ENCODE measurements at places on chromosomes 12 and 14.

DNA sequence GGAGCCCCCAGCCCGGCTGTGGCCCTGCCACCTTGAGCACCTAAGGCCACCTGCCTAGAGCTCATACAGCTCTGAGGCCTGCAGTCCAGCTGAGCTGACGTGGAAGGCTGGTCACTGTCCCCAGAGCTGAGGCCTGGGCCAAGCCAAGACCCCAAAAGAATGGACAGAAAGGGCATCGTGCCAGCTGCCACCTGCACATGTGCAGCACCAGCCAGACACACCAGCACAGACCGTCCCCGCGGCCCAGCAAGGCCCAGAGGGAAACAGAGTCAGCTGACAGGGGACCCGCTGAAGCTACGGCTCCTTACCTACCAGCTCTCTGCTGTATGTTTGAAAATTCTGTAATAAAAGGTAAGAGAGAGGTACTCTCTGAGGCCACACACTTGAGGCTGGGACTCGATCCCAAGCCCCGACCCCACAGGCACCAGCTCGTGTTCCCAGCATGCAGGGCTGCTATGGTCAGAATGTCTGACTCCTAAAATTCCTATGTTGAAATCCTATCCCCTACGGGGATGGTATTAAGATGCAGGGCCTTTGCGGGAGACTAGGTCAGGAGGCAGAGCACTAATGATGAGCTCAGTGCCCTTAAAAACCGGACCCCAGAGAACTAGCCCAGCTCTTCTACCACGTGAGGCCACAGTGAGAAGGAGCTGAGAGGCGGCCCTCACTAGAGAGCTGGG, 25.4 kb downstream of the BRF1 start:
- no peak for DNase-seq

- peak; percentile 54 for DNase-seq
Measured at GRCh38 chr14:75252254-75252837, 26.3 kb upstream of the FOS start.

DNA sequence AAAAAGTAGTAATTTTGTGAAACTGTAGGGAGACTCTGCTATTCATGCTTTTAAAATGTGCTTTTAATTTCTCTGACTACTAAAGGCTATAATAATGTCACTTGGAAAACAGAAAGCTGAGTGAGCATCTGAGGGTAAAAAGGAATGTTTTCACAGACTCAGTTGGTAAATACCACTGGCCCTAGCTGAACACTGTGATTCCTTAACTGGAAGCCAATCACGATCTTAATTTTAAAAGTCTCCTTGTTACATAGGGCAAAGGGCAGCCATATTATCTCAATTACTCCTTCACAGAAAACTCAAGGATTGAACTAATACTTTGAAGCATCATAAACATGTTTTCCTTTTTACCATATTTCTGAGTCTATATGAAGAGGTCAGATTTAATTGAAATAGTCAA, 41.9 kb downstream of the PAWR start:
- DNase-seq, result no peak

GRCh38 chr14:92613008-92613658, 99.6 kb downstream of the RIN3 start:
- DNase-seq, result peak; percentile 47

- peak; percentile 36 for DNase-seq
Measured at GRCh38 chr12:64459394-64459891, 7.5 kb downstream of the TBK1 start.

DNA sequence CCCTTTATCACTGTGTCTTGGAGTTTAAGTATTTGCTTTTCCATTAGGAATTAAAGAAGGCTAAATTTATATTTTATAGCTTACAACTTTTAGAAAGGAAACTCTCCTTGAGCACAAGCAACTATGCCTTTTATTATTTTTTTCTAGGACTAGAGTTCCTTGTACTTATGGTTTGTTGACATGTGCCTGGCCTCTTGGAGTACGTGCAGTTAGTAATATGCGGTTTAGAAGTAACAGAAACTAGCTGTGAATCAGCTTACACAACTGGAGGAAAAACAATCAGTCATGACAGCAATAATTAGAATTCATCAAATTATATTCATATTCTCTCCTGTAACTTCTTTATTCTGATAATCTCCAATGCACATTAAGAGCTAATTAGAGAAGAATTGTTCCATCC, 428.7 kb downstream of the AEBP2 start:
- DNase-seq, result no peak

DNA sequence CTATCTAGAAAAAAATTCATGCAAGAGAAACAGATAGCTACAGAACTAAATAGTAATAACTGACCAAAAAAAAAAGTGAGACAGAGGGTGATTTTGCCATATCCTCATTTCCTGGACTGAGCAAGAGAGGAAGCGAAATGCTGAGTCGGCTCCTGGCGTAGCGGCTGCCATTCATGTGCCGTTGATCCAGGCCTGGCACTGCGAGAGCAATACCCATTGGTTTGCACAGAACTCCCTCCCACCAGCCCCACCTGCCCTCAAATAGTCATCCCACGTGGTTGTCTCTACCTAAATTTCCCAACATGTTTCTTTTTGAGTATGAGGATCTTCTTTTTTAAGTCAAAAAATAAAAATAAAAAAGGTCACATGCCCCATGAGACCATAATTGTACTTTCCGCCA, 9.4 kb upstream of the WNT5B start:
- DNase-seq, result peak; percentile 82

- no peak for DNase-seq
Measured at GRCh38 chr14:74474376-74474775, 18.7 kb downstream of the NPC2 start.

GRCh38 chr14:68421116-68421515, 371.8 kb downstream of the ZFP36L1 start:
- DNase-seq, result no peak

DNA sequence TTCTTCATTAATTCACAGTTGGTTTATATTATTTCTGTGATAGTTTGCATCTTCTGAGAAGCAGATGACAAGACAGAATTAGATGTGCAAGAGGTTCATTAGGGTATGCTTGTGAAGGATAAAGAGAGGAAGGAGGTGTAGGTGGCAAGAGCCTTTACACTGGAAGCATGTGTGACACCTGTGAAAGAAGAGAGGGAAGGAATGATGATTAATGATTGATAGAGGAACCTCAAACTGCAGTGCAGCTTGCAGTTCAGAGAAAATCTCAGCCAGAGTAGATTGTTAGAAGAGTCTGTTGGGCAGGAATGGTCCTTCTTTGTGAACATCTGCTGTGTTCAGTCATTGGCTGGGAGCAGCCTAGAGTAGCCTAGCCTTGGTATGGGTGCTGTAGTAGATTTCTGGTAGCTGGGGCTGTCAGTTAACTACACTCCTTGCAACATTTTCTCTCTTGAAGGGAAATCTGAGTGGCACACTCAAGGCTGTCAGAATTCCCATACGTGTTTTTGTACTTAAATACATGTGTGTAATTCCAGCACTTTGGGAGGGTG, 9.0 kb downstream of the RCOR1 start:
- DNase-seq, result no peak

DNA sequence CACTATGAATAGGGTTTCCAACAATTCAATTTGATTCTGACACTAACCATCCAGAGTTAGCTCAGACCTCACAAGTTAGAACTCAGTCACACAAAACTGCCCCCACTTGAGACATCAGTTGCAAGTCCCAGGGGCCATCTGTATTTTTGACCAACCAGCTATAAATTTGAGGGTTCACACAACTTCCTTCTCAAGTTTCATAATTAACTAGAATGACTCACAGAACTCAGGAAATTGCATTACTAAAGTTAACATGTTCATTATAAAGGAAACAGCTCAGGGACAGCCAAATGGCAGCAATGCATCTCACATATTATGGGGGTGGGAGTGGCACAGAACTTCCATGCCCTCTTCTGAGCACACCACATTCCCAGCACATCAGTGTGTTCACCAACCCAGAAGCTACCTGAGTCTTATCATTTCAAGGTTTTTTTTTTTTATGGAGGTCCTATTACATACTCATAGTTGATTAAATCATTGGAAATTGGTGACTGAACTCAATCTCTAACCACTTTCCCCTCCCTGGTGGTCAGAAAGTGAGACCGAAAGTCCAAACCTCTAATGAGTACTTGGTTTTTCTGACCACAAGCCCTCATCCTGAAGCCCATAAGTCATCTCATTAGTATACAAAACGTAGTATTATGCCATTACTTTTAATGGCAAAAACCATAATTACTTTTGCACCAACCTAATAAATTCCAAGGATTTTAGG, 1721.5 kb upstream of the SEL1L start:
- DNase-seq, result no peak

DNA sequence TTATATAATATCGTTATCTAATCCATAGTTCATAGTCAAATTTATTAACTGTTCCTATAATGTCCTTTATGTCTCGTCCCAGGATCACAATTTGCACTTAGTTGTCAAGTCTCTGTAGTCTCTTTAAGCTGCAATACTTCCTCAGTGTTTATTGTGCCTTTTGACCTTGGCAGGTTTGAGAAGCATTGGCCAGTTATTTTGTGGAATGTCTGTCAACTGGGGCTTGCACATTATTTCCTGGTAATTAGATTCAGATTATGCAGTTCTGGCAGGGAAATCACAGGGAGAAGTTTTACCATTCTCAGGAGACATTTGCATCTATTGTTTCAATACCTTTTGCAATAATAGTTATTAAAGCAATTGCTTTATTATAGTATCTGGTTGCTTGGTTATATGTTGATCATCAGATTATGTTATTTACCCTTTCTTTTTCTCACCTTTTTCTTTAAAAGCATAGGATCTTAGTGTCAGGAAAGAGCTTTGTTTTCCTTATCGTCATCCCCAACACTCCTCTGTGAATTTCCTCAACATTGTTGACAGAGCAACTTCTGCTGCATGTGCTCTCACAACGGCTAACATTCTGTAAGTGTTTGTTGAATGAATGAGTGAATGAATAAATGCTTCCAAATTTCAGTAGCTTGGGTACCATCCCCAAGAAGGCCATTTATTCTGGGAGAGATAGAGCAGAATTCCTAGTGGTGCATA, 3.7 kb upstream of the ART4 start:
- DNase-seq, result peak; percentile 72

GRCh38 chr12:45435945-45436710, 220.2 kb downstream of the ANO6 start:
- peak; percentile 37 for DNase-seq

DNA sequence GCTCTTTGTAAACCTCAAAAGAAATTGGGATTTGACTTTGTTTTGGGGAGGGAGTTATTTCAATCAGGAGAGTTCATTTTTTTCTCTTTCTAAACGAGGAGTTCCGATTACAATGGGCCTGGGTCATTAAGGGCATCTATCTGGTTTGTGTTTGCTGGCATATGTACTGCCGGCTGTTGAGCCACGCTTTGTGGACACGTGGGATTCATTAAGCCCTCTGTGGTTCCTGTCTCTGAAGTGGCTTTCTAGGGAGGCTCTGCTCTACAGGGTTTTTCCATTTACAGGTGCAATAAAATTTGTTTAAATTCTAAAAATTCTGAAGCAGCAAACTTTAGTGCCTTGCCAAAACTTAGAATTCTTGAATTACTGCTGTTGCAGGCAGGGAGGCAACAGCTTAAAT, 57.9 kb downstream of the GNS start:
- DNase-seq, result peak; percentile 47

DNA sequence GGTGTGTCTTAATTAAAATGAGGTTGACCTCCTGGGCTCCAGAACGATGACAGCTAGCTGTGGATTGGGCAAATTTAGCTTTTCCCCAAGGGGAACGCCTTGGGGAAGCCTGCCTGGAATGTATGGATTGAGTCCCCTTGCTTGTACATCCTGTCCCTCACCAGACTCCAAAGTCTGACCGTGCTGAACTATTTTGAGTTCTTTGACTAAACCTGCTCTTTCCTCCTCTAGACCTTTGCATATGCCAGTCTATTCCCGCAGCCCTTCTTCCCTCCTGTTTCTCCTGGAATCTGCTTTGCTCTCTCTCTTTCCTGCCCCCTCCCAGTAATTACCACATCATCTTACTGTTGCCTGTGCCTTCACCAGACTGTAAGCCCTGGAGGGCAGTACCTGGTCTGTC, 11.5 kb upstream of the KDM2B start:
- no peak for DNase-seq

DNA sequence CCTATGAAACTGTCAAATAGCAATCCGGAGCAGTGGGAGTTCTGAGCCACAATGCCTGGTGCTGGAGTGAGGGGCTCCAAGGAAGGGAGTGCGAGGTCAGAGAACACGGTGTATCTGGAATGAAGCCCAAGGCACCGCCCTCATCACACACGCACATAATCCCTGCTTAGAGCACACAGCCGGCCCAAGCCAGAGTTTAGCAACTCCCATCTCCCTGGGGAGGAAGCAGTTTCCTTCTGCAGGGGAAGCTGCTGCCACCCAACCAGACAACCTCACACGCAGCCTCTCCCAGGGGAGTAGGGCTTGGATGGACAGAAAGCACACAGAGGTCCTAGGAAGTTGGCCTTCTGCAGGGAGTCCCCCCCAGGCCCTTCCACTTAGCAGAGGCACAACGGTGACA, 31.3 kb downstream of the ACTN1 start:
- DNase-seq, result peak; percentile 72

DNA sequence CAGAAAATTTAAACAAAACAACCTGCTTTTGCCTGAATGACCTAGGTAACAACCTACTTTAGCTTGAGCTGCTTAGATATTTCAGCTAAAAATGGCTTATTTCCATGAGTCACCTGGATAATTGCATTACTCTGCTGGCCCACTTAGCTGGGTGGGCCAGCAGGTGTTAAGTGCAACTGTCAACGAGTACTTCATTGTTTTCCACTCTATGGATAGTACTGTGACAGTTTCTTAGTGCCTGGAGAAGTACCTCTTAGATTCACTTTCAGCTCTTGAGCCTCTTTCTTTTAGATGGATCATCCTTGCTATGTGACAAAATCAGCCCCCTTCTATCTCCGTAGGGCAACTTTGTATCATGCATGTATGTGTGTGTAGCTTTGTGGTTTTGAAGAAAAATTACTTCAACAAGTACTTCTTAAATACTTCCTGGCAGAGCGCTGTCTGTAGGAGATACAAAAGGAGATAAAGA, 368.2 kb upstream of the ATP2B1 start:
- no peak for DNase-seq

- no peak for DNase-seq
Measured at GRCh38 chr14:87305345-87305744, 687.6 kb downstream of the GALC start.

- no peak for DNase-seq
Measured at GRCh38 chr14:57612946-57613345, 119.3 kb upstream of the CCDC198 start.

GRCh38 chr12:76679778-76680177, 84.1 kb upstream of the ZDHHC17 start:
- DNase-seq, result no peak

DNA sequence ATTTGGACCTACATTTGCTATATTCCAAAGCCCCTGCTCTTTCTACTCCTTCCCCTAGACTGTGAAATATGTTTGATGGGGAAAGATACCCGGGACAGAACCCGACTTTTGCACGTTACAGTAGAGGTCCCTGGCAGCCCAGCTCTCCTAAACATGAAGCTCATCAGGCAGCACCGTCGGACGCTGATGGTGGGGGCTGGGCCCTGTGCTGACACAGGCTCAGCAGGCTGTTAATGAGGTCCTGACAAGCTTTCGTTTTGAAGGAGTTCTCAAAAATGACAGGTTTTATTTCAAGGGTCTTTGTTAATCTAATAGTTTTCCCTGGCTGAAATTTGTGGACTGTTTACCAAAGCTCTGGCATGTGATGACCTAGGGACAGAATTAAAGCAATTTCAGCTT, 102.3 kb downstream of the SLC25A47 start:
- DNase-seq, result no peak

GRCh38 chr12:124914392-124915238, at the start of gene UBC:
TSS of gene UBC (minus strand) at chr12:124914650. CDS start at chr12:124913771, 879 bp downstream.
- DNase-seq, result peak; percentile 94

All from dermis blood vessel endothelial cell (primary cell).